Central memory CD8-positive, alpha-beta T cell (primary cell): ENCODE measurements at places on chromosomes 2 and 18.

DNA sequence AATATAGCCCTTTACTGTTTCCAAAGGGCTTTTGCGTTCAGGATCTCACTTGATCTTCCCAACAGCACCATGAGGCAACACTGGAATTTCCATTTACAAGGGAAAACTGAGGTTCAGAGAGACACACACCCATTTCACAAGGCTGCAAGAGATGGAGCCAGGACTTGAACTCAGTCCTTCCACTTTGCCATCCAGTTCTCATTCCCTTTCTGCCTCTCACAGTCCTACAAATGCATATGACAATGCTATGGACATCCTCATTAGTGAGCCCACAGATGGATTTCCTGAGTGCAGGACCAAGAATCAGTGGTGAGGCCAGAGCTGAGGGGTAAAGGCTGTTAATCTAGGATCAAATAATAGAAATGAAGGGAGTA is 136.1 kb upstream of the MYCN start:
- no peak for DNase-seq
- no peak overlapping the region for H3K27ac ChIP-seq
- H3K4me1 ChIP-seq = no peaks in the 10 kb centered on the region
- H3K4me3 ChIP-seq = no peak overlapping the region
- H3K36me3 ChIP-seq = peaks cover 2% of the 10 kb centered on the region

DNA sequence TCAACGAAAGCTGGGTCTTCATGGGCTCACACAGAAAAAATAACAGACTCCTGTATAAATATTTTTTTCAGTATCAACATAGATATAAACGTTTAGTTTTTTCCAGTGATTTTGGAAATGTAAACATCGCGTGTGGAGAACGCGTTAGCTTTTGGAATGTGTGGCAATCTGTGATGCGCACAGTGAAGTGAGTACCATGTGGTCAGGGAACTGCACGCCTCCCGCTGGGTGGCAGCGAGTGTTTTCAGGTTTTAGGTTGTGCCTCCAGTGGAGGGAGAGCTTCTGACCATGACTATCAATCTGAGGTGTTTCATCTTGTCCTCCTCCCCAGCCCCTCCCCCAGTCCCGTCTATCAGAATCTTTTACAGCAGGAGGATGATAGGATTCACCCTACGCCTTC is 127.8 kb downstream of the ARHGAP28 start:
- DNase-seq = no peak
- H3K27ac ChIP-seq = no peak overlapping the region
- no peaks in the 10 kb centered on the region for H3K4me1 ChIP-seq

GRCh38 chr2:167592441-167592840 is 655.0 kb downstream of the STK39 start:
- DNase-seq = no peak
- no peaks in the 10 kb centered on the region for H3K36me3 ChIP-seq
- H3K27ac ChIP-seq = no peak overlapping the region

GRCh38 chr18:46418663-46419260 is 238.3 kb downstream of the LOXHD1 start:
- no peak for DNase-seq
- peaks cover 4% of the 10 kb centered on the region for H3K36me3 ChIP-seq
- no peaks in the 10 kb centered on the region for H3K4me1 ChIP-seq
- H3K27me3 ChIP-seq = no peaks in the 10 kb centered on the region
- H3K27ac ChIP-seq = no peak overlapping the region

GRCh38 chr2:166167449-166167848 is 39.6 kb upstream of the SCN1A start:
- DNase-seq = no peak
- no peaks in the 10 kb centered on the region for H3K36me3 ChIP-seq
- H3K4me3 ChIP-seq = no peak overlapping the region

- H3K27me3 ChIP-seq = no peaks in the 10 kb centered on the region
- peaks cover 6% of the 10 kb centered on the region for H3K4me1 ChIP-seq
- DNase-seq = no peak
Measured at GRCh38 chr2:23698721-23699579, 228.0 kb downstream of the ATAD2B start.
